ENCODE measurements at places on chromosomes 12 and 14. TPM values are rescaled to one million over a fixed set of nuclear protein-coding genes. Genes with fewer than 3 reads are reported as not detected.

DNA sequence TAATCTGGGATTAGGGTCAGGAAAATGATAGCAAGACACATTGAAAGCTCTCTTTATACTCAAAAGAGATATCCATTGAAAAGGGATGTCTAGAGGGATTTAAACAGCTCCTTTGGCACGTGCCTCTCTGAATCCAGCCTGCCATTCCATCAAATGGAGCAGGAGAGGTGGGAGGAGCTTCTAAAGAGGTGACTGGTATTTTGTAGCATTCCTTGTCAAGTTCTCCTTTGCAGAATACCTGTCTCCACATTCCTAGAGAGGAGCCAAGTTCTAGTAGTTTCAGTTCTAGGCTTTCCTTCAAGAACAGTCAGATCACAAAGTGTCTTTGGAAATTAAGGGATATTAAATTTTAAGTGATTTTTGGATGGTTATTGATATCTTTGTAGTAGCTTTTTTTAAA lies 25.4 kb upstream of the PLEKHD1 start:
- no peak for DNase-seq

GRCh38 chr14:75230140-75230792 lies 48.4 kb upstream of the FOS start:
- no peak for DNase-seq

- DNase-seq, result no peak
Observed at GRCh38 chr14:104392396-104393198, 187.0 kb upstream of the C14orf180 start.

The SLC4A8 gene
- polyA plus RNA-seq, result 1.4 TPM

The SDSL gene
- 4.7 TPM for polyA plus RNA-seq

- DNase-seq, result no peak
Observed at GRCh38 chr12:50597200-50598195, 92.7 kb downstream of the DIP2B start.

The PLXNC1 gene
- 10.7 TPM for polyA plus RNA-seq

The IFT43 gene
- polyA plus RNA-seq, result 43.8 TPM

DNA sequence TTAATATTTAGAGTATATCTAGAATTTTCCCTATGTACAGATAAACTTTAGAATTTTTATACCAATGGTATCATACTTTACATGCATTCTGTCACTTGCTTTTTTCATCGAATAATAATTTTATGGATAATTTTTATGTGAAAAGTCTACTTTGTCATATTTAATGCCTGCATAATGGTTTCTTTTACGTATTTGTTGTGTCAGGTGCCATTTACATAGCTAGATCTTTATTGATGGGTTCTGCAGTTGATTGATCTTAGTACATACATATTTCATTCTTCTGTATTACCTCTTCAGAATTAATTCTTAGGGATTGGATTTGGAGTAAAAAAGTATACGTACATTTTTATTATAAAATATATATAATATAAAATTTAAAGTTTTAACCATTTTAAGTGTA lies 77.7 kb upstream of the NEDD1 start:
- no peak for DNase-seq
